Renal pelvis (tissue), 12 donors: ENCODE measurements at places on chromosomes 6 and 20.

DNA sequence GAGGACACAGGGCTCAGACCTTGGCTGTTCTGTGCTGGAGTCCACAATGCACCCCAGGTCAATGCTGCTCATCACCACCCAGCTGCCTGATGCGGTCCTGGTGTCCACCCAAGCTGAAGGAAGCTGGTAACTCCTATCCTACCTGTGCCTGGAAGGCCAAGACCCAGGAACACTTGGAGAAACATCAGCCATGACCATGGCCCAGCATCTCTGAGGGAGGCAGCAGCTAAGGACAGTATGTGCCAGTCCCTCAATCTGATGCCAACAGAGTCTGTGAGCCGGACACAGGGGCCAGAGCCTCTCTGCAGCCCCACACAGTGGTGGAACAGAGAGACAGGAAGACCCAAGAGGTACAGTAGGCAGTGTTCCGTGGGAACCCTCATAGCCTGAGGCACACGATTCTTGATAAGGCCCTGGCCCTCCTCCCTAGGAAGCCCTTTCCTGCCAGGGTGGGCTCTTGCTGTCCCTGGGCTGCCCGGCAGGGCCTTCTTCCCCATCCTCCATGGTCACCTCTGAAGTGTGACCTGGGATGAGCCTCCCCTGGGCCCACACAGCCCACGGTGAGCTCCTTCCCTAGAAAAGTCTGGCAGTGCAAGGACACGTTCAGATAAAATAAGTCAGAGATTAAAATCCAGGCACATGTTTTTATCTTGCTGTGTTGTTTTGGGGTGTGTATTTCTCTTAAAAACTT lies 170.7 kb downstream of the THBS2 start:
- no peak for DNase-seq

DNA sequence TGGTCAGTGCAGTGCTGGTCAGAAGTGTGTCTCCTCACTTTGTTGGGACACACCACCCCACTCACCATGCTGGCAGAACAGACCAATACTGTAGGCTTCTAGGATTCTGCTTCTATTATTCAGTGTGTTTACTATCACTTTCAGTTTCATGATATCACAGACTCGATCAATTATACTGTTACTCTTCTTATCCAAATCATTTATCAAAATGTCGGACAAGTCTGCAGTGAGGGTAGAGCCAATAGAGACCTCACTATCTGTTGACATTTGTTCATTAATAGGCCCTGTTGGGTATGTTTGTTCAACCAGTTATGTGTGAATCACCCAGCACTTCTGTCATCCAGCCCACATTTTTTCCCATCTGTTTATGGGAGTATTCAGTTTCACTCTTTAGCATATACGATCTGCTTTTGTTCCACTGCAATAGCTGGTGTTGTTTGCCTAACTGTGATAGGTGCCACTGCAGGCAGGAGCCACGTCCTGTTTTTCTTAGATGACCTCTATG lies 140.1 kb downstream of the NRN1 start:
- peak; percentile 68 for DNase-seq

DNA sequence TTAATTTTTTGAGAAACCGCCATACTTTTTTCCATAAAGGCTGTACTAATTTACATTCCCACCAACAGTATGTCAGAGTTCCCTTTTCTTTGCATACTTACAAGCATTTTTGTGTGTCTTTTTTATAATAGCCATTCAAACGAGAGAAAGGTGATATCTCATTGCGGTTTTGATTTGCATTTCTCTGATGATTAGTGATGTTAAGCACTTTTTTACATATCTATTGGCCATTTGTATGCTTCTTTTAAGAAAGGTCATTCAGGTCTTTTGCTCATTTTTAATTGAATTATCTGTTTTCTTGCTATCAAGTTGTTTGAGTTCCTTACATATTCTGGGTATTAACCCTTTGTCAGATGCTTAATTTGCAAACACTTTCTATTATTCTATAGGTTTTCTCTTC lies 176.1 kb upstream of the UFL1 start:
- DNase-seq: no peak

- DNase-seq: no peak
Measured at GRCh38 chr6:85775883-85776282, 133.2 kb upstream of the SYNCRIP start.

- DNase-seq: no peak
Measured at GRCh38 chr6:3345836-3346235, 87.1 kb downstream of the PSMG4 start.

DNA sequence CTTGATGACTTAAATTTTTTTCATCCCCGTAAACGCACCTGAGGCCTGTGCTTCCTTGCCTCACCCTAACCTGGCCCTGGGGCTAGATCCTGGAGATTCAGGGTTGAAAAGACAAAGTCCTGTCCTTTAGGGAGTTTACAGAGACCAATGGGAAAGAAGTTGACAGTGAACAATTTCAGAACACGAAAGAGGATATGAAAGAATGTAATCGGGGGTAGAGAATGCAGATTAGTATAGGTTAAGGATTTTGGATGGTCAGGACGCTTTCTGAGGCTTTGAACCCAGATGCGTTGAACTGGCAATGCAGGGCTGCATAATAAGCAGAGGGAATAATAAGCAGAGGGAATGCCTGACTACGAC lies 1.7 kb upstream of the FBXO5 start:
- DNase-seq: no peak

GRCh38 chr20:1526310-1526709 lies 31.2 kb downstream of the SIRPD start:
- no peak for DNase-seq

- DNase-seq: no peak
Measured at GRCh38 chr6:161618831-161619454, 345.1 kb upstream of the AGPAT4 start.

DNA sequence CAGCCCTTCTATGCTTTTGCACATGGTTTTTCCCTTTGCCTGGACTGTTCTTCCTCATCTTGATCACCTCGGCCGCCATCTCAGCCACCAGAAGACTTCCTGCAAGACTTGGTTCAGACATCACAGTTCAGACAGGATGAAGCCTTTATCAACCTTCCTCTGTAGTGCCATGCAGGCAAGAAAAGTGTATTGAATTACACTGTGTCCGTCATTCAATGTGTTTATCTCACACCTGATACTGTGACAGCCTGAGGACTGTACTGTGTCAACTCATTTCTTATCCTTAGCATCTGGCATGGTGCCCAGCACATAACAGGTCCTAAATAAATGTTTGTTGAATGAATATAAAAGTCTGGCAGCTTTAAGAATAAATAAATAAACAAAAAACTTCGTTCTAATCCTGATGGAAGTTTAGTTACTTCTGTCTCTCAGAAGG lies 133.3 kb upstream of the MAN1A1 start:
- DNase-seq: no peak

- no peak for DNase-seq
Measured at GRCh38 chr20:51480507-51481270, 61.8 kb downstream of the NFATC2 start.

DNA sequence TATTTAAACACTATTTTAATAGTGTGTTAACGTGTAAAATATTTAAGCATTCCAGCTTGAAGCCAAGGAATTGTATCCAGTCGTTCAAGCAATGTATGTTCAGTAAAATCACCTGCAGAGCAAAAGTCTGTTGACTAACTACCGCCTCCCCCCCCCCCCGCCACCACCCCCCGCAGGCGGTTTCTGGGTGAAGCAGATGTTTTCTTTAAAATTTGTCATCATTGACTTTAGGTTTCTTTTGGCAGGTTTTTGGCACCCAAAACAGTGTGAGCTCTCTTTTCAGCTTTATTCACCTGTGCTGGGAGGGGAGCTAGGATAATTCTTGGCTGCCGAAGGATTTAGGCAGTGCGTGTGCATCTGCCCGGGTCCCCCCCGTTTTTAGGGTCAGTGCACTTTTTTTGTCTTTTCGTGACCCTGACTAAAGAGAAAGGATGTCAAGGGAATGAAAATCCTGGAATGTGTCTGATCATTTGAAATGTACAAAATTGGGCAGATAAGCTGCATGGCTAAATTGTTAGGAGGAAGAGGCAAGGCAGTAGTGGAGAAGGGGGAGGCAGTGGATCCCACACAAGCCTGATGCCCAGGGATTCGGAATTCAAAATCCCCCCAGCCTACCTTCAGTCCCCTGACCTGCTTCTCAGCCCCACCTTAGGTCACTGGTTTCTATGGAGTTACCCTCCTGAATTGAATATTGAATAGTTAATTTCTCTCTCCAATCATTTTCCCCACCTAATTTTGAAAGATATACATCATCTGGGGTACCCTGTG lies 1.1 kb downstream of the EDN1 start:
- no peak for DNase-seq

DNA sequence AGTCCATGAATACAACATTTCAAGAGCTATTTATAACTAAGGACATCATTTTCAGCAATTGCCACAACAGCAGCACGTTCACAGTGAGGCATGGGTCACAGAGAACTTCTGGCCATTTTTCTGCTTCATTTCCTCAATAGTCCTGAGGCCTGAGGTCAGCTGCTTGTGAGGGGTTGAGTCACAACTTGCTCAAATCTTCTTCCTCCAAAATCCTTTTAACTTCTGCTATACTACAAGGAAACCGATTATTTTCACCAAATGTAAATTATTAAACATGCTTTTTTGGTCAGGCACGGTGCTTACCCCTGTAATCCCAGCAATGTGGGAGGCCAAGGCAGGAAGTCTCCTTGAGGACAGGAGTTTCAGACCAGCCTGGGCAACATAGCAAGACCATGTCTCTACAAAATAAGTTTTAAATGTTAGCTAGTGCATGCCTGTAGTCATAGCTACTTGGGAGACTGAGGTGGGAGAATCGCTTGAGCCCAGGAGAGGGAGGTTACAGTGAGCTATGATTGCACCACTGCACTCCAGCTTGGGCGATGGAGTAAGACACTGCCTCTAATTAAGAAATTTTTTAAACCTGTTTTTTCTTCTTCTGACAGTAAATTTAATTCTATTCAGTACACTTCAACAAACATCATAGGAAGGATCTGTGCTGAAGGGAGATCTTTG lies 11.1 kb upstream of the SLC16A10 start:
- no peak for DNase-seq

- no peak for DNase-seq
Measured at GRCh38 chr6:109840796-109841195, 137.3 kb upstream of the GPR6 start.

DNA sequence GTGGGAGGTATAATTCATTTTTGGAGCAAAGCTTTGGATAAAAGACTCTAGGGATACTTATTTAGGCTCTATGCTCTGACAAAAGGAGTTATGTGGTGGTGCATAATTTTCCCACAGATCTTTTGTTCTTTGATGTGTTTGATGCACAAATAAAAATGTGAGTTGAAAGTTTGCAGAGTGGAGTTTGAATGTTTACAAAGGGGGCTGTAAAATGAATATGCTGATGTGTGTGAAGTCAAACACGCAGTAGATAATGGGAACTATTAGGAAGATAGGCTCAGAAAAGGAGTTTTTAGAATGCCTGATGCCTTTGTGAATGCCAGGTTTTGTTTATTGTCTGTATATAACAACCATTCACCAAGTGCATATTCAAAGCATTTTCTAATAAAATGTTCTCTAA lies 545.0 kb upstream of the EPHA7 start:
- no peak for DNase-seq

GRCh38 chr20:48843057-48843806 lies 15.4 kb upstream of the PREX1 start:
- no peak for DNase-seq

DNA sequence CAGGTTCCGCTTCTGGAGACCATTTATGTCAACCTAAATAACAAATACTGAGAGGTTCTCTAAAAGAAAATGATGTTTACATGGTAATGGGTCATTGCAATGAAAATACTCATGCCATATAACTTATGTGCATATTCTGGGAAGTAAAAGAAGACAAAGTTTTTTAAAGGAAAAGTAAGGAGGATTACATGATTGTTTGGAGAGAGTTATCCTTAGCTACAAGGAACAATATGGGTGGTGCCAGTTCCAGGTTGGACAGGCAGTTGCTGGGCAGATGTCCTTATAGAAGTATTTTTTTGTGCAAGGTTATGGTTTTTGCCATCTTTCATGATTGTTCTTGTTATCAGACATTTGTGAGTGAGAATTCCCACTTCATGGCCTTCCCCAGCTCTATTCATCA lies 52.5 kb downstream of the MRAP2 start:
- DNase-seq: no peak

GRCh38 chr6:121064345-121064744 lies 269.9 kb downstream of the TBC1D32 start:
- DNase-seq: no peak

GRCh38 chr6:117169781-117170281 lies 95.5 kb upstream of the VGLL2 start:
- DNase-seq: no peak

GRCh38 chr6:107489636-107490565 lies at the start of gene SOBP:
TSS of gene SOBP (plus strand) at chr6:107490117. CDS start at chr6:107490617, 500 bp downstream.
- DNase-seq: peak; percentile 81

DNA sequence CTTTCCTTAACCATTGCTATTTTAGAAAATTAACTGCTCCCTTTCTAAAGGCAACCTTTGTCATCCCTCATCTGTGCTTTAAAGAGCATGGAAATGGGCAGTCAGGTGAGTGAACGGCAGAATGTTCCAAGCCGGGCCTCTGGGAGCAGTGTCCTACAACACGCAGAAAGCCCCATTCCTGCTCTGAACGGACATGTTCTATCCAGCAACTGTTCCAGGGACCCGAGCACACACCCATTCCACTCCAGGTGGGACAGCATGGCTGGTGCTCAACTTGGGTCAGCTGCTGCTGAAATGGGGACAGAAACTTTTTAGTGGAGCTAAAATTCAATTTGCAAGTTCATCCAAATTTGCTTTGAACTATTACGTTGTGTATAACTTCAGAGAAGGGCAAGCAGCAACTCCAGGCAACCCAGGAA lies 26.7 kb downstream of the DIDO1 start:
- no peak for DNase-seq

GRCh38 chr20:33091693-33092092 lies 12.2 kb downstream of the BPIFB4 start:
- no peak for DNase-seq
